H4 (cell line): ENCODE measurements at places on chromosomes 2 and 18.
A peak's percentile ranks its signal among the peaks of the same experiment; 100 is the strongest.

DNA sequence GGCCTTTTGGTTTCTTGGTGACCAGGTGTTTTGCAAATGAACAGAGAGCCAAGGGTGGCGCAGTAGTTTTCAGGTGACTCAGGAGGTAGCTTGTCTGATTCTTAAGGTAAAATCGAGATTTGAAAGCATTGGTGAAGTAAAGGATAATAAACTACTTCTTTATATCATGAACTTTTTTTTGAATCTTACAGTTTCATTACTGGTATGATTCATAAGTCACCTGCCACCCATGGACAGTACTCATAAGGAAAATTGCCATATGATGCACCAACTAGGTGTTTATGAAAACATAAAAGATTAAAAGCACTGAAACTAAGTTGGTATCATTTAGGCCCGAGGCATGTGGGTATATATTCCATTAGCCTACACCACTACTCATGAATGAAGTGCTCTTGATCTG lies 84.1 kb upstream of the MGAT5 start:
- no peak for DNase-seq

DNA sequence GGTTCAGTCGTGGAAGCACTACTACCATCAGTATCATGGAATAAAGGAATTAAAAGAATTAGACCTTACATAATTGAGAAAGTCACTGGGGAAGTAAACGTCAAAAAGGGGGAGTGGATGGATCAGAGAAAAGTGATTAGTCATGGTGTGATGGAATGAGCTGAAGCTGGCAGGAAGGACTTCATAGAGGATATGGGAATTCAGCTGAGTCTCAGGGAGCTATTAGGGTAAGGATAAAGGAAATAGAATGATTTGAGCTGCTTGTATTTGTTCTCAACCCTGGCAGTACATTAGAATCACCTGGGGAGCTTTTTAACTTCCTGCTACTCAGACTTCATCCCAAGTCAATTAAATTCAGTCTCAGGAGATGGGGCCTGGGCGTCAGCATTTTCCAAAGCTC lies 53.4 kb upstream of the SETBP1 start:
- peak; percentile 49 for DNase-seq

- DNase-seq = no peak
These were observed 93.2 kb downstream of the CACNB4 start for GRCh38 chr2:152005607-152006006.

DNA sequence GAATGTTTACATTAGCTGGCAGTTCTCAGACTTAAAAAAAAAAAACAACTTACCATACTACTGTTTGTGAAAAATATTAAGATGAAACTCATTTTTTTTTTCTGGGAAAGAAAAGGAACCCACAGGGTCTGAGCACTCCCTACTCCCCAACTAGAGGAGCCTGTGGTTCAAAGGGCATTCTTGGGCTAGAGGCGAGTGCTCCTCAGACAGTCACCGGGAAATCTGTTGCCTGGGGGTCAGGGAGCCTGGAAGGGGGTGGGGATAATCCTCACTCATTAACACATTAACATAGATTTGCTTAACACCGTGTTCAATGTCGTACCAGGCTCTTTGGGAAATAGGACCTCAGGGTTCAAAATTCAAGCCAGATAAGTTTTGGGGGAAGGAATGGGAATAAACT lies 57.6 kb downstream of the LAMA3 start:
- no peak for DNase-seq

- DNase-seq = no peak
These were observed 23.6 kb downstream of the MPPE1 start for GRCh38 chr18:11884396-11885030.

DNA sequence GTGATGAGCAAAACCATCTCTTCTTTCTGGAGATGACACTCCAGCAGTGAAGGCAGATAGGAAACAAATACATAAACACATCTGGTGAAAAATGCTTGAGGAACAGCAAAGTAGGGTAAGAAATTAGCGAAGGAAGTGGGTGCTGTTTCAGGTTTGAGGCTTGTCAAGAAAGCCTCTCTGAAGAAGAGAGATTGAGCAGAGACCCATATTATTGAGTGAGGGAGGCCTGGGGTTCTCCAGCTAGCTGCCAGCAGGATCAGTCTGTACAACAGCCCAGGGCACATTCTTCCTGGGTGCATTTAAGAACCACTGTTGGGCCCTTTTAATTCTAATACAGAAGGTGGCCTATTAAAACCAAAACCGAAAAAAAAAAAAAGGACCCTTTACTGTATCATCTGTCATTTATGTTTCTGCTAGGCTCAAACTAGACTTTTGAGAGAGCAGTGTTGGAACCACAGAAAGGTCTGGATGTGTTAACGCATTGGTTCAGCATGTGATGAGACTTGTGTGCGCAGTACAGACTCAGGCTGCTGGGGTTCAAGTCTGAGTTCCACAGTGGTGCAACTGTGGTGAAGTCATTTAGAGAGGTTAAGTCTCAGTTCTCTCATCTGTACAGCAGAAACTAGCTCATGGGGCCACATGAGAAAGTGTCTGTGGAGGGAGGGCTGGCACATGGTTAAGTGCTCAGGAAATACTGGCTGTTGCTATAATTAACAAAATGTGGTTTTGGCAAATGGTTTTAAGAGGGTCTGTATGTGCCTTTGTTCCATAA lies 28.9 kb downstream of the MGAT5 start:
- no peak for DNase-seq

- no peak for DNase-seq
These were observed 77.2 kb downstream of the GLI2 start for GRCh38 chr2:120812866-120813265.

- DNase-seq = no peak
These were observed 10.3 kb upstream of the IL1R2 start for GRCh38 chr2:101981504-101981903.

DNA sequence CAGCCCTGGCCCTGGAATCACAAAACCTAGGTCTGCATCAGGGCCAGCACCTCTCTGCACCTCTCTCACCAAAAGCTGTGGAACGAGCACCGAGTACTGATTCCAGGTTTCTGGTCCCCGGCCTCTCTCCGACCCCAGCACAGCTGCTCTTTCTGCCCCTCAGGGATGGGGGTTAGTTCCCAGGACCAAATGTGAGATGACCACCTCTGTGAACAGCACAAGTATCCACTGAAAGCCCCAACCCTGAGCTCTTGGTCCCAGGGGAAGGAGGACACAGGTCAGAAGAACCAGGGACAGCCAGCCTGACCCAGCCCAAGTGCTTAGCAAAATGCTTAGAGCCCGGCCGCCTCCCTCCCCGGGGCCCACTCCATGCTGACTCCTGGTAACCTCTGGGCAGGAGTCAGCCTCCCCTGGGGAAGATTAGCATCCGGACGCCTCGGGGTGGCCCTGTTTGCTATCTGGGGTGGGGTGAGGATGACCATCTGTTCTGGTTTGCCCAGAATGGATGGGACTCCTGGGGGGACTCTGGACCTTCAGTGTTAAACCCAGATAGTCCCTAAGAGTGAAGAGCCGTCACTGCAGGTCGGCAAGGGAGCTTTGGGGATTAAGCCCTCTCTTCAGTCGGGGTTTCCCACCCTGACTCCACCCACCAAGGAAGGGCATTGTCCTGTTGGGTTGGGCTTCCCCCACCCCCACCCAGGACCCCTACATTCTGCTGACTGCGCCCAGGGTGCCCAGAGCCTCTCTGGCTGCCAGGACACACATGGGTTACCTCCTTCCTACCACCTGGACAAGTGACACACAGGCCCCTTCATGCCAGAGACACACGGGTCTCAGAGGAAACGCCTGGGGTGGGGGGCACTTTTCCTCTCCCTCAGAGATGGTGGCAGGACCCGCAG lies 9.4 kb upstream of the GPR55 start:
- no peak for DNase-seq

GRCh38 chr2:70851704-70852103 lies 16.1 kb upstream of the CD207 start:
- no peak for DNase-seq

DNA sequence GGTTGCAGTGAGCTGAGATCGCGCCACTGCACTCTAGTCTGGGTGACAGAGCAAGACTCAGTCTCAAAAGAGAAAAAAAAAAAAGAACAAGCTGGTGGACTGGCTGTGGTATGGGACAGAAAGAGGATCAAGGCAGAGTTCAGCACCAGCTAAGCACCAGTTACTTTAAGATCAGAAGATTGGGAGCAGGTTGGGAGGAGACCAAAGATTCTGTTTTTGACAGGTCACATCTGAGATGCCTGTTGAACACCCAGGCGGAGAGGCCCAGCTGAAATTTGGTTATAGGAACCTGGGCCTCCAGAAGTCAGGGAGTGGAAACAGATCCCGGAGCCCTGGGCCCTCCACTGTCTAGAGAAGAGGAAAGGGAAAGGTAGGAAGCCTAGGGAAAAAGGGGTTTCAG lies 53.2 kb upstream of the POMC start:
- DNase-seq = no peak

DNA sequence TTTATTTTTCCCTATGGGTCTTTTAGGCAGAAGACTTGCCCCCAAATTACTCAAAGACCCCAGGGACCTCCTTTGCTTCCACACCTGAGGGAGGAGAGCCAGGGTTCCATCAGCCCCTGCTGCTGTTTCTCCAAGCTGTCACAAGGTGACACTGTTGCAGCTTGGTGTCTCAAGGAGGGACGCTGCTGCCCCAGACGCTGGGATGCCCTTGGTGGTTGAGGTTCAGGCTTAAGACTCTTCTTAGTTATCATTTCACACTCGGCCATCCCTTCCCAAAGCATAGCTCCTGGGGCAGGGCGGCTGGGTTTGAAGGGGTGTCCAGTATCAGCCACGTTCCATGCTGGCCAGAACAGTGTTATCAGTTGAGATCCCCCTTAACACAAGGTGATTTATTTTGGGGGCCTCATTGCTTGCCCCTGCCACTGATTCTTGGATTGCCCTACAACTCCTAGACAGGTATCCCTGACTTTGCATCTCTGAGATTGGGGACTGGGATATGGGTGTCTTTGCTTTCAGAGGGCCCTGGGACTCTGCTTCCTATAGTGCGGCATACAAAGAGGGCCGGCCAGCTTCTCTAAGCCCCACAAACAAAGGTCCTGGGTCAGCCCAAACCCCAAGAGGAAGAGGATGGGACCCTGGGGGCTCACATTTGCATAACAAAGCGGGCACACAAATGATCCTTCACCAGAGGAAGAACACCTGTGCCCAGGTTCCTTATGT lies 22.7 kb downstream of the GPR55 start:
- peak; percentile 56 for DNase-seq

GRCh38 chr2:28603821-28604220 lies 108.0 kb downstream of the PLB1 start:
- no peak for DNase-seq

GRCh38 chr2:120109186-120110061 lies 96.5 kb downstream of the EPB41L5 start:
- peak; percentile 30 for DNase-seq

DNA sequence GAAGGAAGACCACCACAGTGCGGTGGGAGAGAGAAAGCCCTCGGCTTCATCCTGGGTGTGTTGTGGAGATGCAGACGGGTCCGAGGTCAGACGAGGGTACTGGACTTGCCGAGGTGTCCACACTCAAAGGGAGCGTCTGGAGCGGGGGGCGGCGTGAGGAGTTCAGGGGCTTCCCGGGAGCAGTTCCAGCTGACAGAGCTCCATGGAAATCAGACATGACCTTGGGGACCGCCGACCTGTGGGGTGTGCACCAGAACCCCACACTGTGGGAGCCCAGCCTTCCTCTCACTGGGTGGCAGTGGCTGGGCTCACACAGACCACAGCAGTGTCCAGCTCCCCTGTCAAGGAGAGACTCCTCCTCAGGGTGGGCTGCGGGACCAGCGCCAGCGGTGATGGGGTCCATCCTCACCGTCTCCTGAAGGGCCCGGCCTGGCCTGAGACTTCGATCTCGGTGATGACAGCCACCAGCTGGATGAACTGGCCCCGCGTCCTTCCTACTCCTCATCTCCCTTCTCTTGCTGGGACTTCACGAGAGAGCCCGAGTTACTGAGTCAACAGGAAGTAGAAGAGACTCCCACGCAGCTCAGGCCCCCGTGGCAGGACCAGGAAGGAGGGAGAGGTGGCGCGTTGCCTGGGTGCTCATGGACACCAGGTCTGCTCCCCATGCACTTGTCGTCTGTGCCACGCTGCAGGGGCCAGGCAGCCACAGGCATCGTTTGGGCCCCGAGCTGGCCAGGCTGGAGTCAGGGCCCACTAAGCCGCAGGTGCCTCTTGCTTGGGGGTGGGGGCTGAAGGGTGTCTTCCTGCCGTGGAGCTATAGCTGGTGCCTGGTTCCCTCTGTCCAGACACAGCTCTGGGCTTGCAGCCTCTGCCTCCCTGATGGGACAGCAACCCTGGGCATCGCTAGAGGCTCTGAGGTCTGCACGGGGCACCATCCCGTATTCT lies 101.9 kb upstream of the CTDP1 start:
- DNase-seq = no peak

GRCh38 chr2:37692711-37693110 lies 21.3 kb upstream of the CDC42EP3 start:
- DNase-seq = no peak

- no peak for DNase-seq
These were observed 13.4 kb upstream of the TLK1 start for GRCh38 chr2:171174075-171174474.

DNA sequence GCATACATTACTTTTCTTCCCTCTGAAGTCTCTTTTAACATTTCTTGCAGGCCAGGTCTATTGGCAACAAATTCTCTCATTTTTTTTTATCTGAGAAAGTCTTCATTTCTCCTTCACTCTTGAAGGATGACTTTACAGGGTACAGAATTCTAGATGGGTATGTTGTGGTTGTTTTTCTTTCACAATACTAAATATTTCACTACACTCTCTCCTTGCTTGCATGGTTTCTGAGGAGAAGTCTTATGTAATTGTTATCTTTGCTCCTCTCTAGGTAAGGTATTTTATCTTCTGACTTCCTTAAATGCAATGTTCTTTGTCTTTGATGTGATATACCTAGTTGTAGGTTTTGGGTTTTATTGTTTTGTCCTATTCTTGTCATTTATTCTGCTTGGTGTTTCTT lies 371.1 kb downstream of the FIGN start:
- DNase-seq = no peak

DNA sequence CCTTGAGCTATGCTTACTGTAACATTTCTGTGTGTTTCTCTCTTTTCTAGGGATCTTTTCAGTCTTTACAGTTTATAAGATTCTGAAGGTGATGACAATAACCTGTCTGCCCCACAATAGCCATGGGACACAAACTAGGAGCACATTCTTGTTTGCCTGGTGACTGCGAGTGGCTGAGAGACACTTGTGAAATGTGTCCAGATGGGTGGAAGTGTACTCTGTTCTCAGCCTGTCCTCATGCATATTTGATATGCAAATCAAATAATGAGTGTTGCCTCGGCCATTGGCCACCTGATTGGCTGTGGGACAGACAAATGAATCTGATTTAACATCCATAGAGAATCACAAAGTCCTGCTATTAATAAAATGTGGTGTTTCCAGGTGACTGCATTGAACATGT lies 246.2 kb downstream of the HNMT start:
- DNase-seq = no peak

- peak; percentile 68 for DNase-seq
These were observed 104.2 kb downstream of the SPTBN1 start for GRCh38 chr2:54560146-54560881.

- DNase-seq = peak; percentile 12
These were observed 14.8 kb downstream of the COL5A2 start for GRCh38 chr2:189164746-189165145.

GRCh38 chr2:78686625-78687153 lies 338.8 kb upstream of the REG3G start:
- DNase-seq = no peak

GRCh38 chr2:42939411-42940206 lies 147.2 kb upstream of the HAAO start:
- no peak for DNase-seq
